ENCODE measurements at places on chromosomes 7 and 10. TPM values are rescaled to one million over a fixed set of nuclear protein-coding genes. Genes with fewer than 3 reads are reported as not detected.

- DNase-seq = no peak
Measured at GRCh38 chr7:157457355-157458253, 120.8 kb downstream of the DNAJB6 start.

HMX2 gene
- 0.18 TPM for total RNA-seq

GRCh38 chr7:7761340-7761973 is 43.0 kb upstream of the RPA3 start:
- no peak for DNase-seq

- DNase-seq = peak; percentile 8
Measured at GRCh38 chr10:123808906-123809305, 82.7 kb downstream of the CPXM2 start.

- no peak for DNase-seq
Measured at GRCh38 chr10:133294189-133294588, 14.5 kb downstream of the TUBGCP2 start.

CCL26 gene
- 0.39 TPM for total RNA-seq

- no peak for DNase-seq
Measured at GRCh38 chr10:75547391-75548298, 116.2 kb downstream of the LRMDA start.

ANKRD1 gene
- not detected for total RNA-seq

- no peak for DNase-seq
Measured at GRCh38 chr7:121158665-121159064, 170.1 kb upstream of the WNT16 start.

INMT gene
- total RNA-seq = 0.07 TPM

LLCFC1 gene
- not detected for total RNA-seq

DNA sequence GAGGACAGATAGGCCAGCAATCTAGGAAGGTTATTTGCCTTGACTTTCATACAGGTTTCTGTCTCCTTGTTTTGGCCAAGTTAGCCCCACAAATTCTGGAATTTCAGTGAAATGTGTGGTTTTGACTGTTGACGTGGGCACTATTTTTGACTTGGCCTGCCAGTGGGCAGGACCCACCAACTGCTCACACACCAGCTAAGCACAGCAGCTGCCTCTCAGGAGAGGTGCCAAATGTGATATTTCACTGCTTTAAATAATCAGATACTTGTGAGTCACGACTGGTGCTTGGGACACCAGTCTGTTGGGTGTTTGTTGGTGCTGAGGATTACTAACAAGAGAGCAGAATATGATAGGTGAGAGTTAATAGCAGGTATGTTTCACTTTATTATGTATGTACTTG is 409.7 kb upstream of the MTPN start:
- no peak for DNase-seq

- DNase-seq = peak; percentile 72
Measured at GRCh38 chr7:150716368-150716767, at the start of gene GIMAP1. GIMAP1 (plus strand) TSS chr7:150716613; CDS start chr7:150719048, 2,435 bp downstream.

- no peak for DNase-seq
Measured at GRCh38 chr10:99396471-99396870, 34.0 kb downstream of the GOT1 start.

- peak; percentile 33 for DNase-seq
Measured at GRCh38 chr10:103781329-103782061, 73.9 kb downstream of the SH3PXD2A start.

GRCh38 chr10:44662051-44662450 is 249.1 kb upstream of the TMEM72 start:
- DNase-seq = no peak

ANKRD30A gene
- not detected for total RNA-seq

GRCh38 chr10:103804871-103805270 is 50.5 kb downstream of the SH3PXD2A start:
- no peak for DNase-seq

ACTL6B gene
- not detected for total RNA-seq

CALML3 gene
- not detected for total RNA-seq

GRCh38 chr10:36303896-36304295 is 661.8 kb upstream of the FZD8 start:
- no peak for DNase-seq

DNA sequence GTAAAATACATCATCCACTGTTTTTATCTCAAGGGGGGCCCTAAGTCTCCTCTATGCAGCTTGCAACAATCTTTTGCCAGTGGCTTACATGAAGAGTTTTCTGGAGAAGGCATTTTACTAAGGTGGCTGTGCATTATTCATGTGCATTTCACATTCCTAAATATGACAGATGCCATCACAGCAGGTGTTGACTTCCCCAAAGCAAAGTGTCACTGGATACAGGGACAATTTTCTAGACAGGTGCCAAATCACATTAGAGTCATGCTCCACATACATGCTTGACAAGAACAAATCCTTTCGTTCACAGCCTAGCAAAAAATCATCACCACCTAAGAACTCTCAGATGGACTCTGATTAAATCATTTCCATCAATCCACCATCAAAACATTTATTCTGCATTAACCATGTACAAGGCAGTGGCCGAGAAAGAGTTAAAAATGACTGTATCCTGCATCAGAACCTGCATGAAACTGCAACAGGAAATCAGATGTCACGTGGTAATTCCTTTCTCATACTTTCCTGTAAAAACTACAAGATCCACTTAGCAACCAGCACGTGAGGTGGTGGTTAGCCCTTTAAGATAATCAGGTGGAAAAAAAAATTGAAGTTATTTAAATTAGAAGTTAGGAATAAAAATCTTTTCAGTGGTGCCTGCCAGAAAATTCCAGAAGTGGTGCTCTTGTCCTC is 88.2 kb upstream of the AFAP1L2 start:
- peak; percentile 69 for DNase-seq

DNA sequence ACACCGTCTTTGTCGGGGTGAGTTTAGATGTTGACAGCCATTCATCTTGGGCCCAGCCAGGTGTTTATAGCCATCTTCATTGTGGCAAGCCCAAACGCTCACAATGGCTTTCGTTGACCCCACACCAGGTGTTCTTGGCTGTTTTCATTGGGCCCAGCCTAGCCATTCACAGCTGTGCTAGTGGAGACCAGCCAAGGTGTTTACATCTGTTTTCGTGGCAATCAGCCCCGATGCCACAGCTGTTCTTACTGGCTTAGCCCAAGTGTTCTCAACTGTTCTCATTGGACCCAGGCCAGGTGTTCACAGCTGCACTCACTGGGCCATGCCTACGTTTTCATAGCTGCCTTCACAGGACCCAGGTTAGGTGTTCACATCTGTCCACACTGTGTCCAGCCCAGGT is 7.7 kb downstream of the FRG2B start:
- DNase-seq = no peak

DNA sequence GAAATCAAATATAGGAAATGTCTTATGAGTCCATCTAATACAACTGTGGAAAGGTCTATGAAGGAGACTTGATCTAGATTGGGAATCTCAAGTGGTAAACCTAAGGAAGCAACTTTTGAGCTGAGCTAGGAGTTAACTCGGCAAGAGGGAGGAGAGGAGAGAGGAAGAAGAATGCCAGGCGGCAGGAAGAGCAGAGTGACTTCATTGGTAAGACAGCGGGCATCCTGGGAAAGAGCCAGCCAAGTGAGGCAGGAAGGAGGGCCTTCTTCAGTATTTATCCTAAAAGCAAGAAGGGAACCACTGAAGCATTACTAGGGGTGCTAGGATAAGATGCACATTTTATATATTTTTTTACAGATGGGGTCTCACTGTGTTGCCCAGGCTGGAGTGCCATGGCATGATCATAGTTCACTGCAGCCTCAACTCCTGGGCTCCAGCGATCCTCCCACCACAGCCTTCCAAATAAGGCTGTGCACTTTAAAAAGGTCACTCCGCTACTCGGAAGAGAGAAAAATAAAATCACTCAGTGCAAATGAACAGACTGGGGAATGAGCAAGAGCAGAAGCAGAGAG is 2.0 kb downstream of the BCL7B start:
- DNase-seq = no peak

SYT15 gene
- 0.91 TPM for total RNA-seq

PHYHIPL gene
- not detected for total RNA-seq

DNA sequence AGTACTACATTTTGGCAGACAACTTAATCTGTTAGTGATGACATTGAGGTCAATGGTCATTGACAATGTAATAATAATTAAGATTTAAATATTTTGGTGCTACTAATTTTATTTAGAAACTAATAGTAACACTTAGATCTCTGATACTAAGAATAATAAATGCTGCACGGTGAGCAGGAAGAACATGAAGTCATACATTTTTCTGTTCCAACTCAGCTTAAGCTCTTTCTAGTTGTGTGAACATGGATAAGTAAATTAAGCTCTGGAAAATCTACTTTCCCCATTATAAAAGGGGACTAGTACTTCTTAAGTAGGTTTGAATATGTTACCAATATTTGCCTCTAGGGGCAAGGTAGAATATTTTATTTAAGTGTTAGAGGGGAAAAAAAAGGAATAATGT is 65.9 kb upstream of the MEOX2 start:
- no peak for DNase-seq

- no peak for DNase-seq
Measured at GRCh38 chr10:124106241-124106879, 13.0 kb upstream of the CHST15 start.

- DNase-seq = peak; percentile 4
Measured at GRCh38 chr7:47253650-47254080, 328.2 kb downstream of the TNS3 start.

GRCh38 chr10:91042069-91042468 is 121.2 kb upstream of the ANKRD1 start:
- no peak for DNase-seq

DNA sequence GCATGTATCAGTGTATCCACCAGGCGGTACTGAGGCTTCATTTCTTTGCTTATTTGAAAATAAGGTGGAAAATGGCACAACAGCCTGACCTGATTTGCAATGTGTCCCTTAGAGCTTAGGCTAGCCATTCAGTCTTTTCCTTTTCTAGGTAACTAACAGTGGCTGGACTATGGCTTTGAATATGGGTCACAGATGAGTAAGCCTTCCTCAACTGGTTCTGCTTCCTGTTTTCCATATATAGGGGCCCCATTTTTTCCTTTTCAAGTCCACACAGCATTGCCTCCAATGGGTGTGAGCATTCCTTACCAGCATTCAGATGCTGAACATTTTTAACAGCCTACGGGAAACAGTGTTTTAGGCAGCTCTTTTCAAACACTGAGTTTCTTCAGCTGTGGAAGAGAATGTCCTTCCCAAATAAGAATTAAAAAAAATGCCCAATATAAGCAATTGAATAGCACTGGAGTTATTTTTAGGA is 3.9 kb upstream of the ITGB1 start:
- DNase-seq = no peak

DNA sequence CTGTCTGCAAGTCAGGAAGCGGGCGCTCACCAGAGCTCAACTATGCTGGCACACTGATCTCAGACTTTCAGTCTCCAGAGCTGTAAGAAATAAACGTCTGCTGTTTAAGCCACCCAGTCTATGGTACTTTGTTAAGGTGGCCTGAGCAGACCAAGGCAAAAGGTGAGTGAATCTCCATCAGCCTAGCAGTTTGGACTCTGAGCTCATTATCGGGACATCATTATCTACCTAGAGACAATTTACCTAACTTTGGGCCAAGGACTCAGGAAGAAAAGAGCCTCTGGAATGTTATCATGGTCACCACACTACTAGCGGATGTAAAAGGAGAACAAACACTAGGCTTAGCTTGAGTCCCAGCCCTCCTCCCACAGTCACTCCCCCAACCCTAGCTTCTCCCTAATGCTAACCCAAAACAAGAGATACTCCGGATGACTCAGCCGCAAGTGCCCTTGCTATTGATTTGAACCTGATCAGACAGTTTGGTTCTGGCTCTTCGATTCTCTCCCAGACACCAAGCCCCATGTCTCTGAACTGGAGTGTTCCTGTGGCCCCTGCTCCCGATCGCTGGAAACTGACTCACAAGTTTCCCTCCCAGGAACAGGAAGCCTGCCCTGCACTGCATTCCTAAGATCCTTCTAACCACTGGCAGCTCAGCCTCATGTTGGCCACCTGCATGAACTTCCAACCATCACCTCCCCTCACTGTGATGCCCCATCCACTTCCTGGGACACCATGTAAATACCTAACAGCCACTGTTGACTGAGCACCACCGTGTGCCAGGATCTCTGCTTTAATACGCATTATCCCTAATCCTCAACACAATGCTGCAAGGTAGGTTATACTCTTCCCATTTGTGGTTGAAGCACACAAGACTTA is 34.5 kb downstream of the CREB3L2 start:
- DNase-seq = no peak

GRCh38 chr10:17235136-17235535 is 7.1 kb downstream of the VIM start:
- DNase-seq = no peak

DNA sequence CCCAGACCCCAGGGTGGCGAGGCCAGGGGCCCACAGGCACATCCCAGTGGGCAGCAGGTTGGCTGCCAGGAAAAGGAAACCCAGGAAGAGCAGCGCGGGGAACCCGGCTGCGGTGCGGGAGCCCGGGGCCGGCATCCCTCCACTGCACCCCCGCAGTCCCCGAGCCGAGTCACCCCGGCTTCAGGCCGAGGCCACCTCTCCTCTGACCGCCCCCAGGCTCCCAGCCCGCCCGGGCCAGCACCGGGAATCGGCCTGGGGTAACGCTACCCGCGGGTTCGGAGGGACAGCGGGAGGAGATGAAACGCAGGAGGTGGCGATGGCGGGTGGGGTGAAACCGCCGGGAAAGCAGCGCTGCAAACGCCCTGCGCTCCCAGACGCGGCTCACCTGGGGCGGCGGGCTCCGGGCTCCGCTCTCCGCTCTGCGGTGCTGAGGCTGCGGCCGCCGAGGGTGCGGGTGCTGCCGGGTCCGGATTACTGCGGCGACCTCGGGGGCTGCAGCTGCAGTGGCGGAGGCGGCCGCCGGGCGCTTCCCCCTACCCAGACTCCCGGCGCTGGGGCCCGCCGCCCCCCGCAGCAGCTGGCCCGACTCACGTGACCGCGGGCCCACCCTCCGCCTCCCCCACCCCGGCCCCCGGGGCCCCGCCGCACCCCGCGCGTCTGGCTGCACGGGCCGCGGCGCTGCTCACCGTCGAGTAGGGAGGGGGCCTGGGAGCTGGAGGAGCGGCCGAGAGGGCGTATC is at the start of gene SCRN1:
SCRN1 (minus strand) TSS at position 545 of the 739 bp plus-strand sequence. CDS start 20,734 bp downstream, outside the sequence.
- DNase-seq = peak; percentile 45

MEOX2 gene
- not detected for total RNA-seq

GRCh38 chr10:89632824-89633223 is 12.2 kb downstream of the PANK1 start:
- DNase-seq = no peak

GRCh38 chr7:107643938-107644308 is 16.7 kb upstream of the SLC26A4 start:
- no peak for DNase-seq

GRCh38 chr10:1468811-1469210 is 268.5 kb downstream of the ADARB2 start:
- no peak for DNase-seq

IDE gene
- total RNA-seq = 30.8 TPM

- peak; percentile 28 for DNase-seq
Measured at GRCh38 chr10:17394854-17395253, 59.5 kb downstream of the ST8SIA6 start.

CC2D2B gene
- 0.23 TPM for total RNA-seq

GRCh38 chr10:71825217-71825616 is 25.8 kb downstream of the PSAP start:
- DNase-seq = no peak

SPDYE2B gene
- total RNA-seq = not detected

- no peak for DNase-seq
Measured at GRCh38 chr10:97355571-97355975, 21.0 kb upstream of the FRAT2 start.

CHCHD3 gene
- total RNA-seq = 71.9 TPM

GRCh38 chr7:116227678-116228239 is 17.4 kb downstream of the TES start:
- DNase-seq = no peak

- DNase-seq = no peak
Measured at GRCh38 chr7:91313113-91313512, 48.9 kb downstream of the FZD1 start.

- no peak for DNase-seq
Measured at GRCh38 chr10:71613261-71613777, 106.3 kb downstream of the C10orf105 start.

MKX gene
- total RNA-seq = 0.53 TPM

COX15 gene
- 28.1 TPM for total RNA-seq
